ENCODE measurements at places on chromosomes 3 and 15.

GRCh38 chr3:19264424-19264823 lies 116.1 kb downstream of the KCNH8 start:
- DNase-seq, result no peak

- no peak for DNase-seq
Measured at GRCh38 chr3:144894576-144894975, 923.0 kb downstream of the DIPK2A start.

GRCh38 chr3:46353647-46354410 lies at the start of gene CCR2:
TSS of gene CCR2 (plus strand) at chr3:46354111. CDS start at chr3:46357528, 3,417 bp downstream.
- DNase-seq, result no peak

- DNase-seq, result no peak
Measured at GRCh38 chr3:42080453-42080872, 10.7 kb upstream of the TRAK1 start.

- no peak for DNase-seq
Measured at GRCh38 chr15:71379893-71380292, 264.6 kb downstream of the THSD4 start.

- DNase-seq, result no peak
Measured at GRCh38 chr3:150169330-150169940, 198.7 kb upstream of the PFN2 start.

DNA sequence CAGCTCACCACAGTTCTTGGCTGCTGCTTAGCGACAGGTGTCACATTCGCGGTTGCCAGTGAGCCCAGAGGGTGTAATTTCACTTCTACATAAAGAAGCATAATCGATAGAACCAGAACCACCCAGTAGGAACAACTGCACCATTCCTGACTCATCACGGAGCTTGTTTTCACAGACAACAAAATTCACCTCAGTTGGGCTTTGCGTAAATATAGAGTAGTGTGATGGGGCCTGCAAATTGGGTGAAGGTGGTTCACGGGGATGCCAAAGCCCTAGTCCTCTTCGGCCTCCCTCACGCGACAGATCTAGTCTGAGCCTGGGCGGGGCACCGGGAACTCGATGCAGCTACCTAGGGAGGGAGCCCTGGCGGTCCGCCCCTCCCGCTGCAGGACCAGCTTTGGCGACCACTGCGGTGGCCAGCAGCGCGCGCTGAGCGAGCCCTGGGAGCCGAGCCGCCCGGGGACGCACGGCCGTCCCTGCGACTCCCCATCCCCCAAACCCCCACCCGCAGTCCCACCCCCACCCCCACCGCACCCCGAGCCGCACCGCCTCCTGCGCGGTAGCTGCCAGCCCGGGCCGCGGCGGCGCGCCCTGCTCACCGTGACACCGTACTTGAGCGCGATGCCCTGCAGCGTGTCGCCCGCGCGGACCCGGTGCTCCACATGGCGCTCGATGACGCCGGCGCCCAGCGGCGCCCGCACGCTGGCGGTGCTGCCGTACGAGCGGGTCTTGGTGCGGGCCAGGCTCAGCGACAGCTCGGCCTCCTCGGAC lies 519 bp downstream of the LYSMD2 start:
- no peak for DNase-seq

GRCh38 chr3:29183346-29184087 lies 97.4 kb upstream of the RBMS3 start:
- DNase-seq, result no peak

Measured in NCI-H1417 treated with DMSO at 0.1 percent for 48 hours (cell line).